ENCODE measurements at places on chromosomes 6 and 20.

DNA sequence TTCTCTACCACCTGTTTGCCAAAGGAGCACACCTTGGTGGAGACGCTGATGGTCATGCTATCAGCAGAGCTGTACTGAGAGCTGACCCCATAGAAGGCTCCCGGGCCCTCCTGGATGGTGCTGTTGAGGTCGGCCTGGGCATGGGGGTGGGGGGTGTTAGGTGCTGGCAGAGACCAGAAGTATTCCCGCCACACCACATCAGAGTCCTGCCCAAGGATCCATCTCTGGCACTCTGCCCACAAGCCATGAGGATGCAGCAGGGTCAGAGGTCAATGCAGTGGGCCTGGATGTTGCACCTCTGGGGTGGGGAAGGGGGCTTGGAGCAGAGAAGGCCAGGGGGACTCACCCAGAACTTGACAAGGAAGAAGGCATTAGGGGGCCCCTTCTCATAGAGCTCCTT is 7.4 kb downstream of the RPL10A start:
- DNase-seq = no peak

DNA sequence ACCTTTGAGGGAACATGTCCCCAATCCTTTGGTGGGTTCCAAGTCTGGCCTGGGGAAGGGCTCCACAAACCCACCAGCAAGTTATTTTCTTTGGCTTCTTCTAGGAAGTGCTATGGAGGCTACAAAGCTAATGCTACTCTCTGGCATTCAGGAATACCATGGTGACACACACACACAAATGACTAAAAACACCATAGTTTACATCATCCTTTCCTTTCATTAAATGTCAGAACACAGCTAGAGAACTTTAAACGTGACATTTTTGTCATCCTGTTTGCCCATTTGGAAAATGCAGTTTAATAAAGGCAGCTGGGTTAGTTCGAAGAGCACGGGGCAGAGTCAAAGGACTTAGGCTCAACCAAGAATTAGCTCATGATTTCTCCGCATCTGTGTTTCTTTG is 40.2 kb upstream of the PROKR2 start:
- no peak for DNase-seq

DNA sequence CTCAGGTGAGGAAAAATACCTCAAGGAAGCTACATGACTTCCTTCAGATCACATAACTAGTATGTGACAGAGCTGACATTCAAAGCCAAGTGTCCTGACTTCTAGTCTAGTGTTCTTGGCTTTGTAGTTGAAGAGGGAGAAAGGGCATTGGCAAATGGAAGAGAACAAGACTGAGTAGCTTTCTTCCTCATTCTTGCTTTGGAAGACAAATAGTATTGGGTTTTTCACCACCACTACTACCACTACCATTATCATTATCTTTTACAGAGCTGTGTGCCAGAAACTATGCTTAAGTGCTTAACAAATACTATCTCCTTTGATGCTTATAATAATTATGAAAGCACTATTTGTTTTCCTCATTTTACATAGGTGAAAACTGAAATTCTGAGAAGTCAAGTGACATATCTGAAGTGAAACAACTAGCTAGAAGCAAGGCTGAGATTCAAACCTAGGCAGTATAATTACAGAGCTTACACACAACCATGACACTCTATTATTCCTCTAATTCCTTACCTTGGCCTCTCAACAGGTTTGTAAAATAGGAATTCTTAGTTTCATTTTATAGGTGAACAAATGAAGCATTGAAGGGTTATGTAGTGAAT is 6.8 kb downstream of the ACSS2 start:
- DNase-seq = no peak

DNA sequence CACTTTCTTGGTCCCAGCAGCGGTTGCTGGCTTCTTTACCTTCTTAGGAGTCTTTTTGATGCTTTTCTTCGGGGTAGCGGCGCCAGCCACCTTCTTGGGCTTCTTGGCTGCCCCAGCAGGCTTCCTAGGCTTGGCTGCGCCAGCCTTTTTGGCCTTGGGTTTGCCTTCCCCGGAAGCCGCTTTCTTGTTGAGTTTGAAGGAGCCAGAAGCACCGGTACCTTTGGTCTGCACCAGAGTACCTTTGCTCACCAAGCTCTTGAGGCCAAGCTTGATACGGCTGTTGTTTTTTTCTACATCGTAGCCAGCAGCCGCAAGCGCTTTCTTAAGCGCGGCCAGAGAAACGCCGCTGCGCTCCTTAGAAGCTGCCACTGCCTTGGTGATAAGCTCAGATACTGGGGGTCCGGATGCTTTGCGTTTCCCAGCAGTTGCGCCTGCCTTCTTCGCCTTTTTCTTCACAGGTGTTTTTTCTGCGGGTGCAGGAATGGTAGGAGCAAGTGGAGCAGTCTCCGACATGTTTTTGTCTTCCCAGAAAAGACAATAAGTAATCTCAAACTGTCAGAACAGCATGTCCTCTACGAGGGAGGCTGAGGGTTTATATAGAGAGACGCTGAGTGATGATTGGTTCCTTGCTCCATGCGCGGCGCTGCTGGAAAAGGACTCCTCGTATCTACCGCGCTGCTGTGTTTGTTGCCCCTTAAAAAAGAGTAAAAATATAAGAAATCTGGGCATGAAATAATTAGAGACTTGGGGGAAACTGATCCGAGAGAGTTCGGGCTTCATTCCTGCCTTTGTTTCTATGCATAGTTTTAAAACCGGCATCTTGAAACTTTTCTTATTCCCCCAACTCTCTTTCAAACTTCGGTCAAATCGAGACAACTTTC is 130.3 kb upstream of the BTN3A2 start:
- no peak for DNase-seq

- DNase-seq = no peak
Observed at GRCh38 chr6:15842727-15843117, 179.9 kb upstream of the DTNBP1 start.

DNA sequence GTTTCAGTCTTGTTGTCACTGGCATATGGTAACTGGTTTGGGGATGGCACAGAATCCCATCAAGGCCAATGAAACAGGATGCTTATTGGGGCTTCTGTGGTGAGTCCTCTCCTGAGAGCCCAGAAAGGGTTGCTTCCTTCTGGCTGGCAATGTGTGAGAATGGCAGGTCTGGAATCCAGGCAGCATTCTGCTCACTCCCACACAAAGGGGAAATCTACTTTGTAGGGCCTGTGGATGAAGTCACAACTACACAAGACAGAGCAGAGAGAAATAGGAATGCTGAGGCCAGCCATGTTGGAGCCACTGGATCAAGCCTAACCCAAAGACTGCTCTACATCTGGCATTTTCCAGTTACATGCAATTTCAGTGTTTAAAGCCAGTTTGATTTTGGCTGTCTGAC is 15.7 kb downstream of the PLAGL2 start:
- no peak for DNase-seq

- no peak for DNase-seq
Observed at GRCh38 chr6:22570185-22570551, 802 bp downstream of the HDGFL1 start.

DNA sequence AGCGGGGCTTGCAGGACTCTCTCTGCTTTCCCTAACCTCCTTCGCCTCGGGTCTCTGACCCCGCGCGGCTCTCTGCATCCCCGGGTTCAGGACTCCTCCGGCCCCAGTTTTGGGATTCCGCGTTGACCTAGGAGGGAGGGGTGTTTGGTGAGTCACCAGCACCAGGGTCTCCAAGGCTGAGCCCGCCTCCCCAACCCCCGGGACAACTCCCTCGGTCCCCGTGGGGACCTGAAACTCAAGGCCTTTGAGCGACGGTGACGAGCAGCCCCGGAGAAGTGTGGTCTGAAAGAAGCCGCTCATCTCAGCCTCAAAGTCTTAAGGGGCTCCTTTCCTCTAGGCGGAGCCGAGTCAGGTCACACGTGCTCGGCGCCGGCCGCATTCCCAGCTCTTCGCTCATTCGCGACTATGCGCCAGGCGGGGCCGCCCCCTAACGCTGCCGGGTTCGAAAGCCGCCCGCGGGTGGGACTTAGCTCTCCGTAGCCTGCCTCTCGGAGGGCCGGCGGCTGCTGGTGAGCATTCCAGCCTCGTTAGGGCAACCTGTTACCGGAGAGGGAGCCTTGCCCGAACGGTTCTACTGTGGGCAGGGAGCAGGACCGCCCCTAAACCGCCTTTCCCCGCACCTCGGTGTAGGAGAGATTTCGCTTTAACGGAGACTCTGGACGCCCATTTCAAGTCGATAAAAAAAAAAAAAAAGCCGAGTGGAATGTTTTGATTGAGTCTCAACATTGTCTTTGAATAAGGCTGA is 3.0 kb upstream of the PRDM13 start:
- no peak for DNase-seq

- DNase-seq = no peak
Observed at GRCh38 chr6:28983838-28984237, 21.3 kb downstream of the ZNF311 start.

DNA sequence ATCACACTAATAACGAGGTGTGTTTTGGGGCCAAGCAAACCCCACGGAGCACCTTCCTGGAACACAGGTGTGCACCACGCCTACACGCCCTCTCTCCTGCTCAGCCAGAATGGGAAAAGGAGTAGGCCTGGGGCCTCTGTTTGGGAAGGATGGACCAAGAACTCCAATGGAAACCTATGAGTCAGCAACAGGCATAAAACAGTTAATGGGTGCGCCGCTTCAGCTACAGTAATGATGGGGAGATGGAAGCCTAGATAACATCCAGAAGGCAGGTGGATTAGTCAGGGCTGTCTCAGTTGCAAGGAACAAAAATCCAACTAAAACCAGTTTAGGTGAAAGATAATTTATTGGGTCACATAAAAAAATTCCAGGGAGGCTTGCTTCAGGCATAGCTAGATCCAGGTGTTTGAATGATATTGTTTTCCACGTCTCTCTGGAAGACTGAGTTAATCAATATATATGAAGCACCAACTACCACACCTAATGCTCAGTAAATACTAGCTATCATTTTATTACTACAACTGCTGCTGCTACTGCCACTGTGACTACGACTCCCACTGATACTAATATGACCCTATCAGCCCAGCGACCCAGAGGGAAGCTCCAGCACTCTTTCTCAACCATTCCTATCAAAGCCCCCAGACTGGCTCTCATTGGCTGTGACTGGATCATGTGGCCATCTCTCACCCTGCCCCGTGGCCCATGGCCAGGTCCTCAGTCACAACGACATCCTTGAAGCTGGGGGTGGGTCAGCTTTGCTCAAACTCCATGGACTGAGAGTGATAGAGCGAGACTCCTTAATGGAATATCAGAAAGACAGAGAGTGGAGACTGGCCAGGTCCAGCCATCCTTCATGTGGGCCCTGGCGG is 155.2 kb upstream of the PTPN1 start:
- no peak for DNase-seq

DNA sequence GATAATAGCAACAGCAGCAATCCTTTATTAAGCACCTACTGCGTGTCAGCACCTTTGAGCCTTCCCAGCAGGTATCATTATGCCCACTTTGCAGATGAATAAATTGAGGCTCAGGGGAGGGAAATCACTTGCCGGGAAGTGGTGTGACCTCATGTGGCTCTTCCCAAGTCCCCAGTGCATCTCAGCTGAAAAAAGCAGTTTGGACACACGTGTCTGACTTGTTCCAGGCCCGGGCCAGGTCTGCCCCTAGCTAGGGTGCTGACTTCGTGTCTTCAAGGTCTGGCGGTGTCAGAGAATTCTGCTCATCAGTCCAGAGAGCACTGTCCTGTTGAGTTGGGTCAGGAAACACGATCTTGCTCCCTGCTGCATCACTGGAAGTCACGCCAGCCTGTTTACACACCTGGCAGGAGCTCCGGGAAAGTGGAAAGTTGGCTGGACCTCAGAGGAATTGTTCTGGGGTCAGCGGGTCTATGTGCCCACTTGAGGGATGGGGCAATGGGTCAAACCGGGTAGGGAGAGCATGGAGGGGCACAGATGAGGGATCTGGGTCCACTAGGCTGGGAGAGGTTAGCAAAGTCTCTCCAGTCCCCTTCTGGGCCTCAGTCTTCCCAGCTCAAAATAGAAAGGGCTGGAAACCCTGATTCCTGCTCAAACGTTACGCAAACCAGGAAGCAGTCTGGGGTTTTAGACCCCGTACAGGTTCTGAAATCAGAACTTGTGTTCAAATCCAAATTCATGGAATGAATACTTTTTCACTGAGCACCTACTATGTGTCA is 10.5 kb downstream of the SLC13A3 start:
- DNase-seq = no peak

DNA sequence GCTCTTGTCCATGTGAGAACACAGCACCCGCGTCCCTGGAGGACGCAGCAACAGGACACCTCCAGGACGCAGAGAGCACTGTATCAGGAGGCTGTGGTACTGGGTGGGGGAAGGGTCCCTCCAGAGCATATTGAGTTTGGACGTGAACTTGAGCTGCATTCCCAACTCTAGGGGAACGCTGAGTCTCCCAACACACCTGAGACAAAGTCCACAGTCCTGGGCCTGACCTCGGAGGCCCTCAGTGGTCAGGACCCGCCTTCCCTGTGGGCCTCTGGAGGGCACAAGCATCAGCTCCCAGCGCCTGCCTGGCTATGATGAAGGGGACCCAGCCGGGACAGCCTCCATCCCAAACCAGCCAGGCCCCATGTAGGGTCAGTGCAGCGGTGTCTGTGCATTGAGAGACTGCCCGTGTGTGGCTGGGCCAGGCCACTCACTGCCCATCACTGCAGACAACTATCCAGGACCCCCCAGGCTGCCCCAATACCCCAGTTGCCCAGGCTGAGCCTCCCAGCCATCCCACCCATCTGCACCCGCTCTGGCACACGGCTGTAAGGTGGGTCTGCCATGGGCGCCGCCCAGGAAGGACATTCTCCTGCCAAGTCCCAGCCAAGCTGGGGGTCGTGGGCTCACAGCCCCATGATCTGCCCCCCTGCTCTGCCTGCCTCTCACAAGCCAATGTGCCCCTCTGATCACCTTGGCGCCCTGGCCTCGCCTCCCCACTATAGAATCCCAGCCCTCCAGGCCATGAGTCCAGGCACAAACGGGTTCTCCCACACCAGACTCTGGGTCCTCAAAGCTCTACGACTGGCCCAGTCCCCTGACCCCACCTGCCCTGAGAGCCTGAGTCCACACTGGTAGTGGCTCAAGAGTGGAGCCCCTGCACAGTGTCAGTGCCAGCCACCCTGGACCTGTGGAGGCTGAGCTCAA is 115.7 kb downstream of the TAF4 start:
- DNase-seq = no peak

GRCh38 chr6:5471044-5471443 is 209.7 kb downstream of the FARS2 start:
- DNase-seq = peak; percentile 80

DNA sequence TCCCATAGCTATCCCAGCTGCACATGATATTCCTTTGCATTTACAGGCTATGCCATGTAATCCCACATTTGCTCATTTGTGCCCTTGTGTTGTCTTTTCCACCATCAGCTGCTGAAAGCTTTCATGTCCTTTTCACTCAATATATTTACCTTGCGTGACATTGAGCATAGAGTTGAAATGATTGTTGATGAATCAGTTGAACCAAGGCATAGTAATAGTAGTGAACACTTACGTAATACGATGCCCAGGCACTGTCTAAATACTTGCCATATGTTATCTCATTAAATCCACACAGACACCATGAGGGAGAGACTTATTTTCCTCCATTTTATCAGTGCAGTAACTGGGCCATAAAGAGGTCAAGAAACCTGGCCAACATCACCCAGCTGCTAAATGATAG is 13.1 kb downstream of the RNF8 start:
- no peak for DNase-seq

DNA sequence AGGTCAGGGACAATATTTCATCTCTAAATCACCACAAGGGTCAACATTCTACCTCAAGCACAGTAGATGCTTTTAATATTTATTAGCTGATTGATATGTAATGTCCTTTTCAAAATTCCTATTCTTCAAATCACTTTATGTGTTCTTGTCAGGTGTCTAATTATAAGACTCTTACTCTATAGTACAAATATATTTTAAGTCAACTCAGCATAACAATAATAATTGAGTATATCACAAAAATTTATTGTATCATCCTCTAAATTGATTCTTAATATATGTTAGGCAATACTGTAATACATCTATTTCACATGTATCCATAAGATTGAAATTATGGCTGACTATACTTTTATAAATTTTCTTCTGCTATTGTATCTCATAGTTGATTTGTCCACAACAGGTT is 423.9 kb downstream of the PKHD1 start:
- DNase-seq = no peak

All from NCI-H2081 treated with DMSO at 0.1 percent for 48 hours (cell line).